GM23248 (cell line): ENCODE measurements at places on chromosomes 1 and 21. TPM values are rescaled to one million over a fixed set of nuclear protein-coding genes. Genes with fewer than 3 reads are reported as not detected.

GRCh38 chr1:116510361-116510760 lies 60.5 kb downstream of the CD58 start:
- peak; percentile 52 for DNase-seq

GRCh38 chr1:223844787-223845036 lies 1.0 kb downstream of the TP53BP2 start:
- DNase-seq = no peak

- no peak for DNase-seq
Observed at GRCh38 chr21:33024201-33025103, 1.3 kb upstream of the OLIG2 start.

DNA sequence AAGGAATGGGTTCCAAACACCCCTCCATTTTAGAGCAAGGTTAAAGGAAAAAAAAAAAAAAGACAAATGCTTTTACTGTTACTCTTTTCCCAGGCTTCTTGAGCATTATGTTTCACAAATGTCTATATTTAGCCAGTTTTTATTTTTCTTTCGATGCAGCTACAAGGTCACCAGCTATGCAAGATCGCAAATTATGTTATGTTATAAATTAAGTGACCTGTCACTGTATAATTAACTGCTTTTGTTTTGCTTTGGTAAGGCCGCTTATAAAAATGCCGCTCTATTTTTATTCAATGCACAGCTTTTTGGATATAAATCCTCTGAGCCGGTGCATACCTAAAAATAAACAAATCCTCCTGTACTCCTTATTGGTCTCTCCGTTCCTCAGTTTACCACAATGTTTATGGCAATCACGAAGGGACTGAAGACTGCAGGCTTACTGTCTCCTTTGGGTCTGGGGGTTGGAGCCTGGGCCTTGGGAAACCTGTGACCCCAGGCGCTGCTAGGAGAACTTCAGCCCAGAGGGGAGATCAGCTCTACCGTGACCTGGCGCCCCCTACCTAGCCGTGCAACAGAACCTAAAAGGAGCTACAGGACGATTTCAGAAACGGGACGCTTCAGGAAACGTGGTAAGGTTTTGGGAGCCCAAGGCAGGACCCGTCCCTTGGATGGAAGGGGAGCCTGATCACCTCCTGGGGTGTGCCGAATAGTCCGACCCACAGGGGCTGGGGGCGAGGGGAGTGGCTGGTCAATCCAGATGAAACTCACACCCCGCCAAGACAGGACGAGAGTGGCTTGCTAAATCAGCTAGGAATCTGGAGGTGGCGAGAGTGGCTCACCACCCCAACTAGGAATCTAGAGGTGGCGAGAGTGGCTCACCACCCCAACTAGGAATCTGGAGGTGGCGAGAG lies 101.2 kb upstream of the CD55 start:
- DNase-seq = no peak

DNA sequence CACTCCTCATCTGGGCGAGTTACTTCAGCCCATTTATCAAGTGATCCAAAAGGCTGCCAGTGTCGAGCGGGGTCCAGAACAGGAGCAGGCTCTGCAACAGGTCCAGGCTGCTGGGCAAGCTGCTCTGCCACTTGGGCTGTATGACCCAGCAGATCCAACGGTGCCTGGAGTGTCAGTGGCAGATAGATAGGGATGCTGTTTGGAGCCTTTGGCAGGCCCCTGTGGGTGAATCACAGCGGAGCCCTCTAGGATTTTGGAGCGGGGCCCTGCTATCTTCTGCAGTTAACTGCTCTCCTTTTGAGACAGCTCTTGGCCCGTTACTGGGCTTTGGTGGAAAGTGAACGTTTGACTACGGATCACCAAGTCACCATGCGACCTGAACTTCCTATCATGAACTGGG lies 7.5 kb downstream of the MMEL1 start:
- DNase-seq = no peak

- DNase-seq = peak; percentile 1
Observed at GRCh38 chr21:25179116-25179515, 428.2 kb downstream of the MRPL39 start.

DNA sequence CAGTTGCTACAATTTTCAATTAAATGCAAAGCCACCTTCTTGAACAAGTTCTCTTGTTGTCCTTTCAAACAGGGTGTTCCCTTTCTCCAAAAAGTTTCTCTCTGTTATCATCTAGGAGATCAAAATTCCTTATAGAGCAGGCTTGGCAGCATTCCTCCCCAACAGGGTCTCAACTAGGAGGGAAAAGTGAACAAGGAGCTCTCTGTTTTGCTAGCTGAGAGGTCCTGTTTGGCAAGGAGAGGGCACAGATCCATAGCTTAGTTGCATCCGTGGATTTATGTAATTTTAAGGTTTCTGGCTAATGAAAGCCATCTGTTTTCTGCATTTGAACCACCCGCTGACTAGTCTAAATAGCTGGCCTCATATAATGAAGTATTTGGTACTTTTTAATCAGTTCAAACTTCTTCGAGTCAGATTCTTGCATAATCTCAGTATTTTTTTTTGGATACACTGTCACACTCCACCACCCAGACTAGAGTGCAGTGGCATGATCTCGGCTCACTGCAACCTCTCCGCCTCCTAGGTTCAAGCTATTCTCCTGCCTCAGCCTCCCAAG lies 54.0 kb downstream of the APP start:
- DNase-seq = peak; percentile 80

Gene FAM89A
- 0.51 and 6.3 TPM in 2 replicates for total RNA-seq

Gene PGLYRP4
- total RNA-seq = not detected in 2 replicates

Gene SEC16B
- total RNA-seq = 1.5 and 1.9 TPM in 2 replicates
